ENCODE measurements at places on chromosomes 5 and 9.

GRCh38 chr9:106862110-106862820, 701 bp upstream of the ZNF462 start:
- DNase-seq = peak; percentile 35

DNA sequence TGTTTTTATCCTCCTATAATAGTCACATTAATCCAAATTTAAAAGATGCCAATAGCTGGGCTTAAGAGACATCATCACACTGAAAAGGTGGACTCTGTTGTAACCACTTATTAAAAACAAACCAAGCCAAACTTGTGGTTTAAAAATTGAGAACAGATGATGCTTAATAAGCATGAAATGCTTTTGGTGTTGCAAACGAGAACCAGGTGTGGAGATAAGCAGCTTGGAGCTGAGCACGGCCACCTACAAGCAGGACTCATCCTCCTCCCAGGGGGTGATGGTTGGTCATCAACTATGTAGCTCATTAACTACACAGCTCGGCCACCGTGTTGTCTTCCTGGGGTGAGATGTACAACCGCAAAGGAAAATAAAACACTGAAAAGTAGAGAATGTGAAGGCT, 154.4 kb downstream of the NPR3 start:
- DNase-seq = no peak

GRCh38 chr5:74877624-74878304, 11.6 kb upstream of the FAM169A start:
- DNase-seq = no peak

GRCh38 chr5:40665635-40666298, 13.9 kb upstream of the PTGER4 start:
- no peak for DNase-seq

DNA sequence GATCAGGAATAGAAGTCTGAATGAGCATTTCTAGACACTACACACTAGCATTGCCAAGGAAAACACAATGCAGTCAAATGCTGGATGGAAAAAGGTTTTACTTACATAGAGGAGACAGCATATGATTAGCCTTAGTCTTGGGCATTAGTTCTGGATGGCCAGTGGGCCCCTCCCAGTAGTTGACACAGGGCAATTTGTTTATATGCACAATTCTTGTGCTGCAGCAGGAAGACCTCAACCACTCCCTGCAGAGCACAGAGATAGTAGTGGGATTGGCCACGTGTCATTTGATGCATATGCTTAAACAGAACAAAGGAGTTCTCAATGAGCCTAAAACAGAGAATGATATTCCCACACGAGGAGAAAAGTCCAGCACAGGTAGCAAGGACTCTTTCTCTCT, 1496.2 kb upstream of the CDH6 start:
- no peak for DNase-seq

GRCh38 chr5:15008476-15008875, 136.9 kb upstream of the ANKH start:
- DNase-seq = peak; percentile 91

DNA sequence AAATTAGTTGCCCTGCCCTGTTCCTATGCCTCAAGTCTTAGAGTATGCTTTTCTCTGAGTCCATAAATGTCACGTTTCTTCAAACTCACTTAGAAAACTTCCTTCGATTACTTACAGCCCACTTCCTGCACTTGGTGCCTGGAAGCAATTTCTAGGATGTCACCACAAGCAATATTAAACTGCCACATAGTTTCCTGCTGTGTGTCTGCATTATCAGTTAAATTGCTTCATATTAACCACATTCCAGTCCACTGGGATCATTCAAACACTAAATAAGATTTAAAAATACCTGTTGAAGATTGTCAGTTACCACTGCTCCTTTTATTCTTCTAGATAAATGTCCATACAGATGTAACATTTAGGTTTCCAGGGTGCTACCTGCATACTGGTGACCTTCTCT, 4.1 kb downstream of the DENND1A start:
- peak; percentile 35 for DNase-seq

GRCh38 chr9:108486831-108487230, 369.0 kb downstream of the ACTL7B start:
- DNase-seq = no peak

DNA sequence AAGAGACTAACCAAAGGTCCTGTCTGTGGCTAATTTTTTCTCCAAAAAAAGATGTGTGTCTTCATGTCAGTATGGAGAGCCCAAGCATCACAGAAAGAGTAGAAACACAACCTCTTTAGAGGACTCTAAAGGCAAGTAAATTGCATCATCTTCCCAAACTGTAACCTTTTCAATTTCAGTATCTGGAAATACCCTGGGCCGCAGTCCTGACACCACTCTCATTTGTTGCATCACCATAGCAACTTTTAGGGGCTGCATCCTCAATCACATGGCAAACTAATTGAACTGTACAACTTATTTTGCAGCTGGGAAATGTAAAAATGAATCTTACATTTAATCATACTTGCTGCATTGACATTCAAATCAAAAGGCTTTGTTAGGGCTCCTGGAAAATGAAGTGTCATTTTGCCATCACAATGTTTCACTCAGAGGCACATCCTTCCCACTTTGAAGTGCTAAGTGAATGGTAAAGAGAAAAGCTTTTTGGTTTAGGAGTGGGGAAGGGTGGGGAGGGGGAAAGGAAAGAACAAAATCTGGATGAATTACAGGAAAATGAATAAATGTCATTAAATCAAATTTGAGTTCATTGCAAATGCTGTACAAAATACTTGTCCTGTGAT, 60.6 kb upstream of the GRIA1 start:
- DNase-seq = no peak

DNA sequence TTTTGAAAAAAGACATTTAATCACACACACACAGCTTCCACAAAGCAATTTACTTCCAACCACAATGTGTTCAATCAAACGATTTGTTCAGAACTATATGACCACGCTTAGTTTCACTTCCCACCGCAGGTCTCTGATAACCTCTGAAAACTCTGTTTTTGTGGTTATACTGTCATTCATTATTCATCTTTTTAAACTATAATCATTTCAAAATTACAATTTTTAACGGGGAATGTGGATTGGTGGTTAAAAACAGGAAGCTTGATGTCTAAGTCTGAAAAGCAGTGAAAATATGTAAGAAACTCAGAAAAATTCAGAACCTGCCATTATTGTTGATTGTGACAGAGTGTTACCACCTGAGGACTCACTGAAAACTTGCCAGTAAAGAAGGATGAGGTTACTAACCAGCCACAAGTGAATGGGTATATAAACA, 12.7 kb upstream of the TMEM174 start:
- DNase-seq = no peak

DNA sequence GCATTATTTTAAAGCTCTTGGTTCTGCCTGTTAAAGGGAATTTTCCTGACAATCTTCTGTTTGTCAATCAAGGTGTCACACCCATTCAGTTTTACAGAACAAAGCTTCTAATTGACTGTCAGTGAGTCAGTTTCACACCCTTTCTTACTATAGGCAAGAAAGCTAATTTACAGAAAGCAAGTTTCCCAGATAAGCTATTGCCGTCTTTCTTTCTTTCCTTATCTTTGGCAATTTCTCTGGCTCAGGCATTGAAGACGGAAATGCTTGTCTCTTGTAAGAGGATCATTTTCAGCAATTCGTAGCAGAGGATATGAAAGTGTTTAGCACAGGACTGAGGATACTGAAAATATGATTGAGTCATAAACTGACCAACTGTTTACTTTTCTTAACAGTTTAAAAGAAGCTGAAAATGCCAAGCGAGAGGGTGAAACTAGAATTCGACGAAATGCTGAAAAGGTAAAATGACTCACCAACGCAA, 27.0 kb downstream of the SPINK5 start:
- peak; percentile 5 for DNase-seq
